ENCODE measurements at places on chromosomes 6 and 20.
A peak's percentile ranks its signal among the peaks of the same experiment; 100 is the strongest.

DNA sequence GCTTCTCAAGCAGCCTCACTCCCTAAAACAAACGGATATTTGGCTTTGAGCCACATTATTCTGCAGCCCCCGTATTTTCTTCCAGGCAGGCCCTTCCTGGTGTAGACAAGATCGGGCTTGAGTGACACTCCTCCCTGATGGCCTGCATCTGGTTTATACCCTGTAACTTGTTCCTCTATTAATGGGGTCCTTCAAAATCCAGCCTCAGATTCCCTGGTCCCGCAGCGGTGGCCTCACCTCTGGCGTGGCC lies 375 bp upstream of the TMEM14C start:
- DNase-seq: no peak

DNA sequence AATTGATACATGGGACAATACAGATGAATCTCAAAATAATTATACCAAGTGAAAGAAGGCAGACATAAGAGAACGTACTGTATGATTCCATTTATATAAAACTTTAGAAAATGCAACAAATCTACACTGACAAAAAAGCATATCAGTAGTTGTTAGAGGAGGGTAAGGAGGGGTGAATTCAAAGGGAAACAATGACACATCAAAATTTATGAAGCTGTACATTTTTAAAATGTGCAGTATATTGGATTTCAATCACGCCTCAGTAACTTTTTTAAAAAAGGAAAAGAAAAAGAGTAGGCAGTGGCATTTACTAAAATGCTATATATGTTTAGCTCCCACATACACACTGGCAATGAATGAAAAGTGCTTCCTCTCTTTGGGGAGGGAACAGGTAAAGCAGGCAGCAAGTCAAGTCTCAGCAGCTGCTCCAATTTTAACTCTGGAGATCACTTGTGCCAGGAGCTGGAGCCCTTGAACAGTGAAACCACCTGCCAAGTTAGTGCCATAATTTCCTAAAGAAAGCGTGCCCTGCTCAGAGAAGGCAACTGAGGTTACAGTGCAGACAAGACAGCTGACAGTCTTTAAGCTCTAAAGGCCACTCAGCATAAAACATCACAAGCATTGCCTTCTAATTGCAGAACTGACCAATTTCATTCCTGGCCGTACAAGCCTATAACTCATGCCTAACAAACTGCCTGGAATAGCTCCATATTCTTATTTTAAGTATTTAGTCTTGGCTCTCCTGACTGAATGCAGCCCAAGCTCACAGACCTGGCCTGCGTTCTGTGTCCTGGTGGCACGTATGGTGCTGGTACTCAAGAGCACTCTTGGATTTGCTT lies 10.9 kb downstream of the FKBP1A start:
- no peak for DNase-seq

DNA sequence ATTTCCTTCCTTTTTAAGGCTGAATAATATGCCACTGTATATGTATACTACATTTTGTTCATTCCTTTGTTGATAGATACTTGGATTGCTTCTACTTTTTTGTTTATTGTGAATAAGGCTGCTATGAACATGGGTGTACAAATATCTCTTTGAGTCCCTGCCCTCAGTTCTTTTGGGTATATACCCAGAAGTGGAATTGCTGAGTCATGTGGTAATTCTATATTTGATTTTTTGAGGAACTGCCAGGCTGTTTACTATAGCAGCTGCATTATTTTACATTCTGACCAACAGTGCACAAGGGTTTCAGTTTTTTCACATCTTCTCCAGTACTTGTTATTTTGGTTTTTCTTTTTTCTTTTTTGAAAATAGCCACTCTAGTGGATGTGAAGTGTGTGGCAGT lies 34.1 kb downstream of the CDS2 start:
- DNase-seq: no peak

GRCh38 chr6:135461208-135461607 lies 36.3 kb downstream of the AHI1 start:
- no peak for DNase-seq

GRCh38 chr6:107956586-107957307 lies 1.3 kb downstream of the SEC63 start:
- no peak for DNase-seq

GRCh38 chr20:18943542-18943941 lies 130.0 kb downstream of the SCP2D1 start:
- DNase-seq: no peak

DNA sequence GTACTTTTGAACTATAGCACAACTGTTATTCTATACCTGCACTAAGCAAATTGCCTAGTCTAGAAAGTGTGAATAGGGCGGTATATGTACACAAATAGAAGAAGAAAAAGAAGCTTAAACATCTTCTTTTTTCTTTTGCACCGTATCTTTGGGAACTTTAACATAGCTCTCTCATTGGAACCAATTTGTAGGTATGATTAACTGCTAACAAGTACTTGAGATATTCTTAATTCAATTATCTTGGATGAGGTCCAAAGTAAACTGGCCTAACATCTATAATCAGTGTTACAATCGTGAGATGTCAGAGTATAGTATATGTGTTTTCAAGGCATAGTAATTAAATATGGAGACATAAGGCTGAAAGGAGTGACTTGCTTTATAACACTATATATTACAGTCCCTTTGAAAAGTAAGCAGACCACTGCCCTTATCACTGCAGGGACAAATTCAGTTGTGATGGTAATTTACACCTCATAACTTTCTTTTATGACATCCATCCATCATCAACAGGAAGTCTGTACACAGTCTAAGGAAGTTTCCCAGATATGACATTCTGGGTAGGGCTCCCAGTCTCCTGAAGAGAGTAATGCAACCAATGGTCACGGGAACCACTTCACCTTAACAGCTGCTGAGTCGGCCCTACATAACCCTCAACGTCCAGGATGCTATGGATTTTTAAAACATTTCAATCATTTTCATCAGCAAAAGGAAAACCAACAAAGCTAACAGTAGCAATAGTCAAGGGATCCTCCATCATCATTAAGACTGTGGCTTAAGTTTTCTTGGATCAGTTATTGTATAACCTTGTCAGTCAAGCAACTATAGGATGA lies 37.6 kb downstream of the NKAIN2 start:
- DNase-seq: peak; percentile 97

DNA sequence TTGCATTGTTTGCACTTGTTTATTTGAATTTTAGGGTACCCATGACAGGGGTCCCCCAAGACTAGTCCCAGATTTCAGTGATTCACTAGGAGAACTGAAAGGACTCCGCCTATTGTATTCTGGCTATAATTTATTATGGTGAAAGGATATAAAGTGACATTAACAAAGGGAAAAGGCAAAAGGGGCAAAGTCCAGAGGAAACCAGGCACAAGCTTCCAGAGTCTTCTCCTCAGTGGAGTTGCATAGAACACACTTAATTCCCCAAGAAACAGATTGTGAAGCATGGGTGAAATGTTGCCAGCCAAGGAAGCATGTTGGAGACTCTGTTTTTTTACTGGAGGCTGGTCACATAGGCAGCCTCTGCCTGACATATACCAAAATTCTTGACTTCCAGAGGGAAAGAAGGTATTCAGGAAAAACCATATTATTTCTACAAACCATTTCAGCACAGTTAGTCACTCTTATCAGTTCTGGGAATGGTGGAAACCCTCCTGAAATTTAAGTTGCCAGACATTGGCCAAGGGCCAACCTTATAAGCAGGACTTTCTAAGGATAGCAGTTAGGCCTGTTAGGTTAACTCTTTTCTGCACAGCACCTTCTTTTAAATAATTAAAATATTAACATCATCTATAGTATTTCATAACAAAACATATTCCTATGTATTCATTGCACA lies 71.8 kb downstream of the FIG4 start:
- no peak for DNase-seq

GRCh38 chr6:5425267-5425666 lies 164.0 kb downstream of the FARS2 start:
- no peak for DNase-seq

- DNase-seq: no peak
These were observed 163.2 kb downstream of the BMP7 start for GRCh38 chr20:57103146-57103800.

All from NCI-H1417 treated with DMSO at 0.1 percent for 48 hours (cell line).